Cortex of kidney (tissue), 1 donor: ENCODE measurements at places on chromosomes 7 and 10.

GRCh38 chr10:115525141-115525540 is 432.0 kb downstream of the ATRNL1 start:
- no peak for DNase-seq

- DNase-seq, result no peak
Measured at GRCh38 chr10:130127364-130128061, 8.7 kb upstream of the GLRX3 start.

GRCh38 chr10:131580076-131580652 is 268.6 kb upstream of the TCERG1L start:
- DNase-seq, result no peak

DNA sequence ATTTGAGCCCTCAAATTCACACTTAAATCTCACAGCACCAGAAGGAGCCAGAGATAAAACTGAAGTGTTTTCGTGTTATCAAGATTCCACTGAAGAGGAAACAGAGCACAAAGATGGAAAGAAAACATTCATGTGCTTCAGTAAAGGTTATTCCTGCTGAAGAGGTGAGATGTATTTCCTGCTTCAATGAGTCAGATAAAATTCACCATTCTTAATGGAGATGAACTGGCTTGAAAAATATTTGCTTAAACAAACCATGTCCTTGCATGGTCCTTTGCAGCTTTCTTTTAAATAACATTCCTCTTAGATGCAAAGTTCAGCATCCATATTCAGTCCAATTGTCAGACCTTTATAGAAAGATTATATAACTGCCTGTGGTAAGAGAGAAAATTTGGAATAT is 294.2 kb downstream of the IPMK start:
- no peak for DNase-seq

GRCh38 chr10:47329855-47330254 is 7.6 kb downstream of the GDF2 start:
- no peak for DNase-seq

GRCh38 chr10:58691528-58691927 is 178.9 kb downstream of the BICC1 start:
- DNase-seq, result no peak

- no peak for DNase-seq
Measured at GRCh38 chr10:48981310-48981907, 41.8 kb upstream of the LRRC18 start.

DNA sequence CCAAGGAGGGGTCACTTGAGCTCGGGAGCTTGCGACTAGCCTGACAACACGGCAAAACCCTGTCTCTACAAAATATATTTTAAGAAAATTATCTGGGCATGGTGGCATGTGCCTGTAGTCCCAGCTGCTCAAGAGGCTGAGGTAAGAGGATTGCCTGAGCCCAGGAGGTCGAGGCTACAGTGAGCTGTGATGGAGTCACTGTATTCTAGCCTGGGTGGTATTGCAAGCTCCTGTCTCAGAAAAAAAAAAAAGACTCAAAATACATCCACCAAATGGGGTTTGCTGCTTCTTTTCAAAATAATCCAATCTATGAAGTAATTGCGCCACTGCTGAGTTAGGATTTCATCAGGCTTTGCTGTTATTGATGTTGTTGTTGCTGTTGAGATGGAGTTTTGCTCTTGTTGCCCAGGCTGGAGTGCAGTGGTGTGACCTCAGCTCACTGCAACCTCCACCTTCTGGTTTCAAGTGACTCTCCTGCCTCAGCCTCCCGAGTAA is 11.1 kb upstream of the VIM start:
- no peak for DNase-seq

DNA sequence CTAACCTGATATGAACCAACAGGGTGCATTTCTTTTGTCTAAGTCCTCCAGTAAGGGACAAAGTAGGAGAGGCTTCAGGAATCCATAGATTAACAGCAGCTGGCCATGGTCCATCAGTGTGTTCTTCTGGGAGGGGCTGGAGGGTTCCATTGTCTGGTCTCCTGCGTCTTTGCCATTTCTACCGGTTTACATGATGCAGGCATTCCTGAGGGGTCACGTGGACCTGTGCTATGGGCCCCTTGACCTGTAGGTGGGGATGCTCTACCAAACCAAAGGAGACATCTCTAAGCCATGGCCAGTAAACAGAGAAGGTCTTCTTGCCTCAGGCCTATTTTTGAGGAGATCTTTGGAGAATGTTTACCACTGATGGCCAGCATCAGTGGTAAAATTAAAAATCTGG is 28.7 kb upstream of the HABP2 start:
- no peak for DNase-seq

DNA sequence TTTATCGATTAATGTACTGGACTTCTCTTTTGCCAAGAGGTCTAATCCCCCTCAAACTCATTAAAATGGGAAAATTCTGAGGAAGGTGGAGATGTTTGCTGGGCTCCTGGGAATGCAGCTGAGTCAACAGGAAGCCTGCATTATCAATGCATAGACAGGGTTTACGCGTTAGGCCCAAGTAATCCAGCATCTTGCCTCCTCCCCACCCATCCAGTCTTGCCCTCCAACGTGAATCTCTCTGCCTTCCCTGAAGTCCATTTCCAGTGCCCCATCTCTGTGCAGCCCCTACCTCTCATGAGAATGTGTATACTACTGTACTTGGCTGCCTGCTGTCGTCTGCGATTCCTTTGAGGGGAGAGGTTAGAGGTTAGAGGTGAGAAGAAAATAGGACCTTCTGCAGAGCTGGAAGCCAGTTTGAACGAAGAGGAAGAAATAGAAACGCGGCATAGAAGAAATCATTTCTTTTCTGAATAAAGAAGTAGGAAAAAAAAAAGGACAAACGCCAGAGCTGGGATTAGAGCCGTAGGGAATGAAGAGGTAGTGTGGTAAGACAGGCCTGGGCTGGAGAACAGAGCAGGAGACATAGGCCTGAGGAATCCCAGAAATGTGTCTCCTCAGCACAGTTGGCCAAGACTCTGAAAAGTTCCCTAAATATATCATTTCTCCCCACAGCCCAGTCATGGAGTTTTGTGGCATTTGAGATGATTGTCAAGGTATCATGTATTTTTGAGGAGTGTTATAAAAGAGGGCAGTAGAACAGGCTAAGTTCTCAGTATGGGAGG is 75.6 kb downstream of the MYOF start:
- DNase-seq, result no peak

DNA sequence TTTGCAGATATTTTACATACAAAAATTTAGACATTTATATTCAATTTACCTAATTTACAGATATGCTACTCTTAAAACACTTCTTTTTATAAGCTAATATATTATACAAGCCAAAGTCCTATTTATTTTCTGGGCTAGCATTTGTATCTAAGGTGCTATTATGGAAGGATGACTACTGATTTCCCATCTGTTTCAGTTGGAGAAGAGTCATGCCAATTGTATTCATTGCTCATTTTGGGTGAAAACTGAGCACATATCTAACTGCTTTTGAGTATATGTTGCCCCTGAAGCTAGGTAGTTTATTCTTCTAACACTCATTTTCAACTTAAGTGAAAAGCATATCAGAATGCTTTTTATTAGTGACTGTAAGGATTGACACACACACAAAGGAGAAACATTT is 172.9 kb downstream of the CDK14 start:
- no peak for DNase-seq
